T-helper 2 cell treated with Interferon-gamma antibody and Interleukin-4, amounts not matched to agents 5 μg/mL and 100 μg/mL, for 36 hours (primary cell): ENCODE measurements at places on chromosomes 1 and 21.

GRCh38 chr1:8862528-8862927 is 16.0 kb downstream of the ENO1 start:
- DNase-seq, result no peak

- peak; percentile 34 for DNase-seq
These were observed 51.0 kb downstream of the GADD45A start for GRCh38 chr1:67735806-67736627.

DNA sequence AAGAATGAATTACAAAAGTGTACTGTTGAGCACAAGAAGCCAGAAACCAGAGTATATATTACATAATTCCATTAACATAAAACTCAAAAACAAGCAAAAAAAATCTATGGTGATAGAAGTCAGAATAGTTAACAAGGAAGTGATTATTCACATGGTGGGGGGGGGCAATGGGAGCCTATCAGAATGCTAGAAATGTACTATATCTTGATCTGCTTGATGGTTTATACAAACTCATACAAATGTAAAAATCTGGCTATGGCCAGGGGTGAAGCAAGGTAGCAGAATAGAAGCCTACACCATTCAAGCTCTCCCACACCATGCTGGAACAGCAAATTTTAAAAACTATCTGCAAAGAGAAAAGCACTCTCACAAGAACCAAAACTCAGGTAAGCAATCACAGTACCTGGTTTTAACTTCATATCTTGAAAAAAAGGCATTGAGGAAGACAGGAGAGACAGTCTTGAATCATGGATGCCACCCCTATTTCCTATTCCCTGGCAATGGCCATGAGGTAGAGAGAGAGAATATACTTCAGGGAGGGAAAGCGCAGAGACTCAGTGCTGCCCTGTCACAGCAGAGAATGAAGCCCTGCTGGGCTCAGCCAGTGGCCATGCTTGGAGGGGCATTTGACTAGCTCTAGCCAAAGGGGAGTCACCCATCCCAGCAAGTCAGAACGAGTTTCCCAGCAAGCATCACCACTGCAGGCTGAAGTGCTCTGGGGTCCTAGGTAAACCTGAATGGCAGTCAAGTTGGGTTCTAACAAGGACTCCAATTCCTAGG is 73.8 kb downstream of the CDC42BPA start:
- no peak for DNase-seq

DNA sequence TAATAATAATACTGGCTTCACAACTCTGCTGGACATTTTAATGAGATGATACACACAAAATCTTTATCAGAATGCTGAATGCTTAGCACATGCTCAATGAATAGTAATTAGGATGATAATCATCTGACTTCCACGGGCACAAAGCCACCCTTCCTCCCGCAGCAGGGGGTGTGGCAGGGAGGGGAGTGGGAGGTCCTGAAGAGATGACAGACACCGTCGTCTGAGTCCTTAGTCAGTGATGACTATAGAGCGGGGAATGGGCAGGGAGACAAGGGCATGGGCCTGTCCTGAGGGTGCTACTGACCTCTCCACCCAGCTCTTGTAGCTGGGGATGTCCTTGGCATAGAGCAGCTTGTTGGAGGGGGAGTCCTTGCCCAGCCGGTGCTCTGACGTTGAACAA is 117.6 kb upstream of the CD34 start:
- DNase-seq, result no peak

DNA sequence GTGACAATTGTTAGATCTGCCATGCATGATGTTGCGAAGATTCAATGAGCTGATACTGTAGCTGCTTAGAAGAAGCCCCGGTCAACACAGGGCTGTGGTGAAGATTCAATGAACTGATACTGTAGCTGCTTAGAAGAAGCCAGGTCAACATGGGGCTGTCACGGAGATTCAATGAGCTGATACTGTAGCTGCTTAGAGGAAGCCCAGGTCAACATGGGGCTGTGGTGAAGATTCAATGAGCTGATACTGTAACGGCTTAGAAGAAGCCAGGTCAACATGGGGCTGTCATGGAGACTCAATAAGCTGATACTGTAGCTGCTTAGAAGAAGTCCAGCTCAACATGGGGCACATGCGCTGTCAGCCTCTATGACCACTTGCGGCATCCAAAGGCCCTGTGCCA is 18.8 kb upstream of the BACE2 start:
- no peak for DNase-seq

GRCh38 chr1:229280921-229281320 is 10.0 kb downstream of the RAB4A start:
- no peak for DNase-seq

DNA sequence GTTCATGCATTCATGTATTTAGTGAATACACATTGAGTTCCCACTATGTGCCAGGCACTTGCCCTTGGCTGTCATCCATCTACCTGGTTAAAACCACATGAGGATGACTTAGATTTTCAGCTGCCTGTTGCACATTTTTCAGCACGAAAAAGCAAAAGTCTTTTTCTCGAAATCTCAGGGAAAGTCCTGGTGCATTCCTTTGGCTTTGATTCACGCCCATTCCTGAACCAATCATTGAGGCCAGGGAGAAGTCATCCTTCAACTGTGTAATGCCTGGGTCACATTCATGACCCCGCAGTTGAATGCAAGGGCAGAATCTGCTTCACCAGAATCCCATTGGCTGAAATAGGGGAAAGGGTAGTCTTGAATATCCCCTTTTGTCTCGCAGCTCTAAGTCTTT is 84.4 kb downstream of the RNF220 start:
- no peak for DNase-seq

DNA sequence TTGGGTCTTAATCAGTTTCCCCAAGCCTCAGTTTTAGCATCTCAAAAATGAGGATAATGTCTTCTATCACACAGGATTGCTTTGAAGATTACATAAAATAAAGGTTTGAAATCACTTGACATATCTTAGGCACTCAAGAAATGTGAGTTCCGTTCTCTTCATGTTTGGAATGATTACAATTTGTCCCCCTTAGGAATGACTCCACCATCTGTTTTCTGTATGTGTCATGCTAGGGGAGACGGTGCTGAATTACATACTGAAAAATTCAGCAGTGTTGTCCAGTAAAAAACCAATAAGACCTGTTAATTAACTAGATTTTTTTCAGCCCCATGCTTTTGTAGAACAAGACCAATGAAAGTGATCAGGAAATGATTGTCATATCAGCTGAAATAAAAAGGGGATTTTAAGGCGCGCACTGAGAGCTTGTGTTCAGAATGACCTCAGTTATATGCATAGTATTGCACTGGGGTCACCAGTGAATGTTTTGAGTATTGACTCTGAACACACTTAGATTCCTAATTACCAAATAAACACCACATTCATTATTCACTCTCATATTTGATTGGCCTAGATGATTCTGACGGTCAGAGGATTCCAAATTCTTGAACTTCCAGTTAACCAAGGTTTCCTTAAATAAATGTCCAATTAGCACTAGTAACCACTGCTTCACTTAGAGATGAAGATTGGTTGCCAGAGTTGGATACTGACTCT is 114.5 kb upstream of the KCNK2 start:
- no peak for DNase-seq

GRCh38 chr1:232589812-232590743 is 39.9 kb downstream of the SIPA1L2 start:
- DNase-seq, result no peak

DNA sequence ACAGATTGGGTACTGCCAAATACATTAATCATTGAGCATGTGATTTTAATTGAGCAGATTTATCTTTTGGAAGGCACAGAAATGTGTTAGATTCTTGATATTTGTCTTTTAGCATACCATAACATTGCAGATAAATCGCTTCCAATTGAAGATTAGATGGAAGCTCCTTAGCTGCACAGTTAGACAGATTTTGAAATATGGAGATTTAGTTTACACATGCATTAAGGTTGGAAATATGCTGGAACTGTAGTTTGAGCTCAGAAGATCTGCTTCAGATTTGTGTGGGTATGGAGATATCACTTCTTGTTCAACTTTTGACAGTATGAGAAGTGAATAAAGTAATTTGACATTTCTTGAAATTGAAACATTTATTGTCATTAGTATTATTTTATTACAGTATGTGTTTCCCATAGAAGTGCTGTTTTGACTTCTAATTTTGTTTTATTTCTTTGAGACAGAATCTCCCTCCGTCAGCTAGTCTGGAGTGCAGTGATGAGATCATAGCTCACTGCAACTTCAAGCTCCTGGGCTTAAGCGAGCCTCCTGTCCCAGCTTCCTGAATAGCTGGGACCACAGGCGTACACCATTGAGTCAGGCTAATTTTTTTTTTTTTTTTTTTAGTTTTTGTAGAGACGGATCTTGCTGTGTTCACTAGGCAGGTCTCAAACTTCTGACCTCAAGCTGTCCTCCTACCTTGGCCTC is 29.1 kb downstream of the THRAP3 start:
- DNase-seq, result no peak

DNA sequence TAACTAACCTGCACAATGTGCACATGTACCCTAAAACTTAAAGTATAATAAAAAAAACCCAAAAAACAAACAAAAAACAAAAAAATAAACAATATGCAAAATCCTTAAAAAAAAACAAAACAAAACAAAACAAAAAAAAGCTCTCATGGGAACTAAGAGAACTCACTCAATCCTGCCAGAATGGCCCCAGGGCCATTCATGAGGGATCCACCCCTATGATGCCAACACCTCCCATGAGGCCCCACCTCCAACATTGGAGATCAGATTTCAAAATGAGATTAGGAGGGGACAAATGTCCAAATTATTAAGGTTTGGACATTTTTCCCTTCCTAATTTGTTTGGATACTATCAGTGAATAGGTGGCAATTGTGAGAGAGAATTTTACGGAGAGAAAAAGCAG is 10.2 kb downstream of the CYP4B1 start:
- DNase-seq, result no peak

DNA sequence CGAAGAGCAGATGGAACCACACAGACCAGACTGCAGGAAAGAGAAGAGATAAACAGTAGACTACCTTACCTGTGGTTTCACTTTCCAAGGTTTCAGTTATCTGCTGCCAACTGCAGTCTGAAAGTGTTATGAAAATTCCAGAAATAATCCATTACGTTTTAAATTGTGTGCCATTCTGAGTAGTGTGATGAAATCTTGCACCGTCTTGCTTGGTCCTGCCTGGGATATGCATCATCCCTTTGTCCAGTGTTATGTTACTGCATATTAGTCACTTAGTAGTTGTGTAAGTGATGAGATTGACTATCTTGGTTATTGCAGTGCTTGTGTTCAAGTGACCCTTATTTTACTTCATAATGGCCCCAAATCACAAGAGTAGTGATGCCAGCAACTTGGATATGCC is 33.9 kb downstream of the DNAJC6 start:
- no peak for DNase-seq

- no peak for DNase-seq
These were observed 1.5 kb downstream of the CEPT1 start for GRCh38 chr1:111141245-111142220.

DNA sequence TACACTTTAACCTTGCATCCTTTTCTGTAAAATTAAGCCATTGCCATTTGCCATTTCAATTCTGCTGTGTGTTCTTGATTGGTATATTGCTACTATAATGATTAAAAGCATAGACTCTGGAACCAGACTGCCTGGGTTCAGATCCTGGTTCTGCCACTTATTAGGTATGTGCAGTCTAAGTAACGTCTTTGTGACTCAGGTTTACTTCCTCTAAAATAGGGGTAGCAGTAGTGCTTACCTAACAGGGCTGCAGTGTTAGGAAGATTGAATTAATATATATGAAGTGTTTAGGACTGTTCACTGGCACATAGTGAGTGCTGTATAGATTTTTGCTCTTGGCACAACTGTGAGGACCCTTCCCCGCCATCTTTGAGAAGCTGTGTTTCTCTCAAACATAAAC is 4.4 kb downstream of the CDC42 start:
- DNase-seq, result no peak

DNA sequence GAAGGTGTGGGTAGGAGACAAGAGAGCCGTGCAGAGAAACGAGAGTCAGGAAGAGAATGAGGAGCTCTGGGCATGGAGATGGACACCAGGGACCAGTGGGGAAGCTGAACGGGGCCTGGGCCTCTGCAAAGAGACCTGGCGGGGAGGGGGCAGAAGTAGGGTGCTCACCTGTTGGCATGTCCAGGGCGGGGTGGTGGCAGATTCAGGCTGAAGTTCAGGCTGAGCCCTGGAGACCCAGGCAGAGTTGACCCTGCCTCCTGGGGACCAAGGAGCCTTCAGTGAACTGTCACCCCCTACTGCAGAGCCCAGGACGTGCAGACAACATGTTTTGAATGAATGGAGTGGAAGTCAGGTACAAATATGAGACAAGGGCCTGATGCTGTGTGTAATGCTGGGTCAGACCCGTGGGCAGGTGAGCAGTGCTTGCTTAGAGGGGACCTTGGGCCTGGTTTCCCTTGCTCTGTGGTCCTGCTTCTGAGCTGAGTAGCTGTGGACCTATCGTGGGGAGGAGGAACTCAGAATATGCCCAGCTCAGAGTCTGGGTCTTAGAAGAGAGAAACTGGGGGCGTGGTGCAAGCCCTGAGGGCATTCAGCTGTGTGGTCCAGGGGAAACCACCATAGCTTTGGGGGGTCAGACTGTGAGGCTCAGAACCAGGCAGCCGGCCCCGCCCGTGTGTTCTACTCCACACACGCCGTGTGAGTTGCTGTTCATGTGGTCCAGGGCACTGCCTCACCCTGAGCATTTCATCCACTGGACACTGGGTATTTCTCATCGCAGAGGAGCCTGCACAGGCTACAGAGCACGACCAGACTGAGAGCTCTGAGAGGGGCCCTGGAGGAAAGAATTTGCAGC is 21.3 kb upstream of the UMODL1 start:
- DNase-seq, result no peak

DNA sequence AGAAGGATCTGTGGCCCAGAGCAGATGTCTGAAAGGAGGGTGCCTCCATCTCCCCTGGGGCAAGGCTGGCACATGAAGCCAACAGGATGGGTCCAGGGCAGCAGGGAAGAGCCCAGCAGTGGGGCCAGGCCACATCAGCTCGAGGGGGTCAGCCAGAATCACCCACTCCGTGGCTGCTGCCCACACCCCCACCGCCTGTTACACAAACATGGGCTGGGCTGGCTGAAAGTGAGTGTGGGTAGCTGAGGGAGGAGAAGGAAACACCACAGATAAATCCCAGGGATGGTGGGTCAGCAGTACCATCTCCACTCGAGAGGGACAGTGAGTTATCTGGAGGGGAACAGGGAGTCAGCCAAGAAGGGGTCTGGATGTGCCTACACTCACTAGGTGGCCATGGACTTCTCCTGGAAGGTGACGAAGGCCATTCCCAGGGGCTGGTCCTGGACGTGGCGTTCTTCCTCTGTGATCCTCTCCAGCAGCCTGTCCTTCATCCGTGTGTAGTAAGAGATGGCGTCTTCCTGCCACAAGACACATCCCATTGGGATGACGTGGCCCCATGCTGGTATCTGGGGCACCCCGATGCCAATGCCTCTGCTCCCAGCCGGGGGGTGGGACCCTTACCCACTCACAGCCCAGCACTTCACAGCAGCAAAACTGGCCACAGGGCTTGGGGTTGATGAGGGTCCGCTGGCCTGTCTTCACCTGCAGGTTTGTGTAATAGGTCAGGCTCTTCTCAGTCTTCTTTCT is 20.2 kb downstream of the TMEM63A start:
- no peak for DNase-seq

- DNase-seq, result no peak
These were observed 91.7 kb downstream of the TPR start for GRCh38 chr1:186283374-186283773.

GRCh38 chr1:223245411-223245810 is 102.4 kb upstream of the TLR5 start:
- DNase-seq, result no peak
